ENCODE measurements at places on chromosomes 4 and X. TPM values are rescaled to one million over a fixed set of nuclear protein-coding genes. Genes with fewer than 3 reads are reported as not detected.

Gene OPHN1
- 2.7 TPM for total RNA-seq

Gene KLB
- not detected for total RNA-seq

Gene SSX2
- total RNA-seq = not detected

- DNase-seq = no peak
These were observed 256.3 kb upstream of the PPARGC1A start for GRCh38 chr4:24146127-24146526.

DNA sequence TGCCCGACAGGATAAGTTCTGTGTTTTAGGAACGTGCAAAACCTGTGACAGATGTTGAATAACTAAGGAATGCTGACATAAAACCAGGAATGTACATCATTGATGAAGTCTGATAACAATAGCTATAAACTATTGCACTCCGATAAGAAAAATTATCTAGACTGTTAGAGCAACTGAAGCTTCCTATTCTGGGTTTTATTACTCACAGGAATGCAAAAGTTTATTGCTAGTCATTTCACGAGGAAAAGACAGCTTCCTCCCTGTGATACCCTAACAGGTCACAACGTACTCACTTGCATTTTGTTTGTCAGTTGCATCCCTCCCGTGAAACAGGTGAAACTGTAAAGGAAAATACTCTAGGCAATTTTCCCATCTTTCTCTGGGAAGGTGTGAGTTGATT is 65.9 kb downstream of the CLDN22 start:
- peak; percentile 14 for DNase-seq

GRCh38 chr4:53161787-53162433 is 204.0 kb downstream of the SCFD2 start:
- no peak for DNase-seq

Gene CLTRN
- total RNA-seq = not detected

GRCh38 chrX:9619581-9619980 is 146.1 kb downstream of the GPR143 start:
- no peak for DNase-seq

DNA sequence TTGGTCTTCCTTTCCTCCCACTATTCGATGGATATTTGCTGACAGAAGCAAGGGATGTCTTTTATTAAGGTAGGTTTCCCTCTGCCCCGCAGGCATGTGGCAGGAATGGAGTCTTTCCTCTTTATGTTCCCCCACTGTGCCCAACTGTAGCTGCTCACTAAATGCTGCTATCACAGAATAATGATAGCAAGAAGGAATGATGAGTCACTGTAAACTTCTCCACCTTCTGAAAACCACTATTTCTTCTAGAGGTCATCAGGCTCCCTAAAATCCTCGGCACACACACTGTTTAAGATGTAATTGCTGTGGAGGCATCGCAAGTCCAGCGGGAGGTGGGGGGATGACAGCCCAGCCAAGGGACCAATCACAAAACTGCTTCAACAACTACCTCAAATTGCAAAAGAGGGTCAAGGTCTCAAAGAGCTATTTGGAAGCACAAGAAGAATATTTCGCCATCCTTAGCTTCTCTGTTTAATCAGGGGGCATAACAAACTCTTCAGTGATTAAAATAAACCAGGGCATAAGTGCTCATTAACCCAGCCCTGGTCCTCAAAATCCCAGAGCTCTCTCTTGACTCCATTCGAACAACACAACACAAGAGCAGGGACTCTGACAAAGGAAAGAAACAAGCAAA is 13.9 kb downstream of the QDPR start:
- no peak for DNase-seq

GRCh38 chr4:87559090-87559837 is 30.1 kb upstream of the SPARCL1 start:
- DNase-seq = no peak

- peak; percentile 90 for DNase-seq
These were observed 70.8 kb upstream of the PGRMC2 start for GRCh38 chr4:128358231-128358912.

DNA sequence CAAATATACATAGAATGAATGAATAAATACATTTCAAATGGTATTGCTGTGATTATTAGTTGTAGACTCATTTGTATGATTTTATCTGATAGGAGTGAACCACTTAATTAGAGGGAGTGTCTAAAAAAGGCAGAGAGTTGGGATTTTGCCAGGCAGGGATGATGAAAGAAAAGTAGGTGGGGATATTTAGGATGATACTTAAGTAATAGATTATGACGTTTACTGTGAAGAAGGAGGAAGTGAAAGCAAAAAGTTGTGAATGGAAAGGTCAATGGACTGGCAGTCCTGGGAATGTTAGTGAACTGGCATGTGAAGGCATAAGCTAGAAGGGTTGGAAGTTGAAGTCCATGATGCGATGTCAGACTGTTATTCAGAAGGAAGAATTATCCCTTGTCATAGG is 917.1 kb downstream of the RAPGEF2 start:
- no peak for DNase-seq

Gene GAGE12D
- not detected for total RNA-seq

DNA sequence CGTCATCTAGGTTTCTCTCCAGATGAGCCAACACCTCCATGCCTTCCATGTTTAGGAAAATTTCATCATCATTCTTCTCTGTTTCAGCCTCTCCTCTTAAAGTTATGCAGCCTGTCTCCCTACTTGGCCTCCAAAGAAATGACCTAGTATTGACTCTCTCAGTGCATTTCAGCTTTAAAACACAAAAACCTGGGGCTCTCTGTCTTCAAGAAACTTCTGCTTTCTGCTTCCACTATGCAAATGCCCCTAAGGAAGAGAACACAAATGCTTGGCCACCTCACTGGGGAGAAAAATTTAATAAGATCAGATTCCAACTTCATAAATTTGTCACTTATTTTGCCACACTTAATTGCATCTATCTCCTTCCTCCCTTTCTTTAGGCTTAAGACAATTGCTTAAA is 93.3 kb downstream of the GPRIN3 start:
- no peak for DNase-seq

DNA sequence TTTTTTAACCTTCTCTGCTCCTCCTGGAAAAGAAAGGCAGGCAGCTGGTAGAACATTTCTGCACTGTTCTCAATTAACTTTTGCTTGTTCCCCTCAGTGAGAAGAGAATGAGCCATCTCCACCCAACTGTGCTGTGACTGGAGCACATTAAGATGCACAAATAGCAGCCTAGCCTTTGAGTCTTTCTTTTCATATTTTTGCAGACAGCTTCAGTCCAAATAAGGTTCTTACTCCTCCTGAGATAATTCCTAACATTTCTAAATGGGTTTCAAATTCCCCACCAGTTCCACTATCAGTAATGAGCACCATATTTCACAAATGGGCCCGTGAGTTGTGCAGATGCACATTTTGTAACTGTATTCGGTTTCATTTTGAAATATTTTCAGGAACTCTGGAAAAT is 118.6 kb downstream of the SPCS3 start:
- DNase-seq = no peak

Gene ERCC6L
- 19.0 TPM for total RNA-seq

Gene DCAF8L2
- not detected for total RNA-seq

Gene ENPEP
- not detected for total RNA-seq

GRCh38 chr4:94407846-94408245 is 43.9 kb upstream of the PDLIM5 start:
- no peak for DNase-seq

Gene ALG13
- total RNA-seq = 28.0 TPM

DNA sequence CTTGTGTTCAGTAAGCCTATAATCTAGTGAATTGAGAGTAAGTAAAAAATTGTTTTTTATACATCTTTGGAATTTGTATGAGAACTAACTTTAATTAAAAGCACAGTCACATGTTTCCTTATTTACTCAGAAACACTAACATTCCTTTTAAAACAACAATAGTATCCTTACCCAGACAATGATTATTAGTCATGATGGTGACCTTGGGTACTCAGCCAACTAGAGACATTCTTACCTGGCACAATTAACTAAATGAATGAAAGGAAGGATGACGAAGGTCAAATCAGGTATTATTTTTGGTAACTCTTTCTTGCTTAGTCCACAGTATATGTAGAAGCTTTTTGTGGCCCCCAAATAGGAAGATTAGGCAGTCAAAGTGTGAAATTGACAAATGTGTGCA is 901.0 kb downstream of the FAT4 start:
- no peak for DNase-seq

DNA sequence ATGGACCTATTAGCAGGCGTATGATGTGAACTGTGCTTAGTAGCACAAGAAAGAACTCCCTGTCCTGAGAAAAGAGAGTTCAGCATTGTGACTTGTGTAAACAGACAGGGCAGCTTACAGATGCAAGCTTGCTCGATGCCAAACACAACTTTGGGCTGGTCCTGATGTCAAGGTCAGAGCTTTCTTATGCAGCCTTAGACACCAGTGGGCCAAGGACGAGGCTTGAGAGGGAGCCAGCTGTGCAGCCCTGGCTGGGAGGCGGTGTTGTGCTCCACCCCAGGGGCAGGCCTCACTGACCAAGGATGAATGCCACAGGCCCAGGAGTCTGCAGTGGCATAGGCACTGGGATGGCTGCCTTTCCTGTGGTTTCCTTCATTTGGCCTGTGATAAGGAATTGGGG is 35.4 kb downstream of the JADE1 start:
- no peak for DNase-seq

Data from A172 (cell line).